Activated CD4-positive, alpha-beta memory T cell treated with anti-CD3 and anti-CD28 coated beads for 36 hours (primary cell): ENCODE measurements at places on chromosomes 2 and 18.

DNA sequence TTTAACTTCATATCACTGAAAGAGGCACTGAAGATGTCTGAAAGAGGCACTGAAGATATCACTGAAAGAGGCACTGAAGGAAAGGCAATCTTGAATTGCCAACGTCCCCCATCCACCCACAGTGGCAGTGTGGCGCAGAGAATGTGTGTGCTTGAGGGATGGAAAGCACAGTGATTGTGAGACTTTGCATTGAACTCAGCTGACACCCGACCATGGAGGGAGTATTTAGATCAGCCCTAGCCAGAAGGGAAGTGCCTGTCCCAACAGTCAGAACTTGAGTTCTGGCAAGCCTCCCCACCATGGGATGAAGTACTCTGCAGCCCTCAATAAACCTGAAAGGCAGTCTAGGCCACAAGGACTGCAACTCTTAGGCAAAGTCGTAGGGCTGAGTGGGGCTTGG, 33.8 kb downstream of the MAP4K3 start:
- H3K27ac ChIP-seq: no peak overlapping the region
- peak; percentile 20 for DNase-seq
- peaks cover 55% of the 10 kb centered on the region for H3K4me1 ChIP-seq

- no peak overlapping the region for H3K4me3 ChIP-seq
- DNase-seq: no peak
- peaks cover 1% of the 10 kb centered on the region for H3K27me3 ChIP-seq
These were observed 117.0 kb downstream of the ZNF385B start for GRCh38 chr2:179744401-179744800.

GRCh38 chr18:55588111-55588869, at the start of gene TCF4:
Gene TCF4 (minus strand): TSS chr18:55588192. CDS start chr18:55587116, 1,076 bp downstream.
- peaks cover 4% of the 10 kb centered on the region for H3K36me3 ChIP-seq
- H3K4me1 ChIP-seq: peaks cover 18% of the 10 kb centered on the region
- peak; percentile 19 for DNase-seq
- H3K4me3 ChIP-seq: peak within 1 kb of the TSS; percentile 61

DNA sequence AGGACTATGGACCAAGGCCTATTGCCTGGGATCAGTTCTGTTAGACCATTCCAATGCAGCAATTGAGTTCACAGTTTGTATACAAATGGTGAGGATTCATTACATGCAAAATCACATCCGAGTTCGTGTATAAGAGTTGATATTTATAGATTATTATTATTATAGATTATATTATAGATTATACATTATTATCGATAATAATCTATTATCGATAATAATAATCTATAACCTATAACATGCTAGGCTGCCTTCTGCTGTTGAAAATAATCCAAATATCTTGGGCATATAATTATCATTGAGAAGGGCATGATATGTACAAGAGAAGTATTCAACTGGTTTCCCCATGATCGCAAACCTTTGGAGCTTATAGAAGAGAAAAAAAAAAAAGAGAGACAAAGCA, 135.7 kb downstream of the DPP4 start:
- H3K4me3 ChIP-seq: no peak overlapping the region
- H3K27me3 ChIP-seq: peaks cover 4% of the 10 kb centered on the region
- no peaks in the 10 kb centered on the region for H3K36me3 ChIP-seq
- no peaks in the 10 kb centered on the region for H3K4me1 ChIP-seq

DNA sequence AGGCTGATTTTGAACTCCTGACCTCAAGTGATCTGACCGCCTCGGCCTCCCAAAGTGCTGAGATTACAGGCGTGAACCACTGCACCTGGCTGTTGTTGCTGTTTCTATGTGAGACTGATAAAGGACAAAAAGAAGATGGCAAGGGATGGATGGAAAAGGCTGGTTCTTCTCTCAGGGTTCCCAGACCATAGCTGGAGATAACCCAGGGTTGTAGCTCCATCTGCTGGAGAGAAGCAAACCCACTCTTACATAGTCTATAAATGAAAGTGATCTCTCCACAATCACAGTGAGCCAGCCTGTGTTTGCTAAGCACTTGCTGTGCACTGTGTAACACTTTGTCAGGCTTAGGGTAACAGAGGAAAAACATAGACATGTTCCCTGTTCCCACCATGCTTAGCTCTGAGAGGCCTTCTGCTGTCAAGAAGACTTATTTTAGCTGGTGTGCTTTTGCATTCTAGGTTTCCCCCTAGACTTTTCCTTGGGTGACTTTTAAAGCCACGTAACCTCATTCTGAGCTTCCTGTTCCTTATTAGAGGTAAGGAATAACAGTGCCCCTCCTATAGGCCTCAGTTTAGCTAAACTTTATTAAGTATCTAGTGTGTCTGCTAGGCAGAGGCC, 49.7 kb downstream of the LIMS1 start:
- peak; percentile 66 for DNase-seq
- no peak overlapping the region for H3K4me3 ChIP-seq
- no peaks in the 10 kb centered on the region for H3K27me3 ChIP-seq
- H3K27ac ChIP-seq: no peak overlapping the region
- H3K4me1 ChIP-seq: peaks cover 29% of the 10 kb centered on the region

DNA sequence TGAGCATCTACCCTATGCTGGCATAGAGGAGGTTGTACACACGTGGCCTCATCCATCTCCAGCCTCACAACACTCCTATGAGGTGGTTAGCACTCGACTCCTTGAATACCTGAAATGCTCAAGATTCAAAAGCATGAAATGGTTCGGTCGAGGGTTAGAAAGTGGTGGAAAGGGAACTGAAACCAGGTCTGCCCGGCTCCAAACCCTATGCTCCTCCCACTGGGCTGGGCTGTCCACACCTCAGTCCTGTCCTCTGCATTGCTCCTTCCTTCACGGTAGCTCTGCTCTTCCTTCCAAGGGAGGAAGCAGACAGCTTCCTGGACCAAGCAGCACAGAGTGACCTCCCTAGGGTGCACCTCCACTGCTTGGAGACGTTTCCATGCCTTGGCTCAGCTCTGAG, 565.2 kb upstream of the ID2 start:
- H3K4me3 ChIP-seq: no peak overlapping the region
- no peaks in the 10 kb centered on the region for H3K36me3 ChIP-seq
- no peak for DNase-seq
- H3K4me1 ChIP-seq: peaks cover 17% of the 10 kb centered on the region
- H3K27me3 ChIP-seq: peaks cover 1% of the 10 kb centered on the region

- no peak overlapping the region for H3K4me3 ChIP-seq
- H3K36me3 ChIP-seq: peaks cover 58% of the 10 kb centered on the region
- no peaks in the 10 kb centered on the region for H3K27me3 ChIP-seq
- no peak overlapping the region for H3K27ac ChIP-seq
- H3K4me1 ChIP-seq: no peaks in the 10 kb centered on the region
- DNase-seq: no peak
These were observed 22.9 kb downstream of the SLC66A2 start for GRCh38 chr18:79928563-79928960.
